Kasumi-1 (cell line): ENCODE measurements at places on chromosomes 7 and 10.
A peak's percentile ranks its signal among the peaks of the same experiment; 100 is the strongest.

DNA sequence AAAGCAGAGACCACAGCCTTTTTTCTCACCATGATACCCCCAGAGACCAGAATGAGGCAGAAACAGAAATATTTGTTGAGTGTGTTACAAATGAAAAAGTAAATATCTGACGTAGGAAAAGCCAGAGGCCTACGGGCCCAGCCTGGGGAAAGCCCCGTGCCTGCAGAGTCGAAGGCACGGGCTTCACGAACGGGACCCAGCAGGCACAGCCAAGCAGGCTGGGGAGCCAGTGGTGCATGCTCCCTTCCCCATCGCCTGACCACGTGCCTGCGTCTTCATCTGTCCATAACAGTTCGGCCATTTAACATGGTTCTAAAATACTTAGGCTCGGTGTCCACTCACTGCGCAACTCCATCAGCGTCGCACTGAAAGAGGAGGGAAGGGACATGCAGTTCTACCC lies 50.8 kb downstream of the SLIT1 start:
- DNase-seq, result no peak

GRCh38 chr10:119161680-119162451 lies 3.6 kb downstream of the SFXN4 start:
- no peak for DNase-seq

- no peak for DNase-seq
Observed at GRCh38 chr10:26805567-26806245, 55.1 kb downstream of the ABI1 start.

GRCh38 chr10:21207852-21208646 lies 310.9 kb upstream of the NEBL start:
- no peak for DNase-seq

GRCh38 chr10:123751342-123752134 lies 85.4 kb downstream of the GPR26 start:
- DNase-seq, result no peak

- DNase-seq, result no peak
Observed at GRCh38 chr7:31022726-31023125, 29.4 kb upstream of the ADCYAP1R1 start.

DNA sequence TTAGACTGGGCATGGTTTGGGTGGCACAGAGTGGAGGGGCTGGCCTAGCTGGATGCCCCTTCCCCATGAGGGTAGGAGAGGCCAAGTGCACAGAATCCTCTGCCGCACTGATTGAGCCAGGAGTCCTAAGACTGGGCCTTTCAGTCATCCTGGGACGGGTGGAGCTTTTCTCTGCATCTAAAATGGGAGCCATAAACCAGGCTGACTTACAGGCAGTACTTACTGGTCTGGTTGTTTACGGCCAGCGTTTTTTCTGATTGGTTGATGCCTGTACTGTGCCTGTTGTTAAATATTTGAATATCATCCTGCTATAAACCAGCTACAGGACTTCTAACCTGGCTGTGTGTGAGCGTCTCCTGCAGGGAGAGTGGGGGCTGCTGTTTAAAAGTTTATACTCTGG lies 107.8 kb downstream of the CDH23 start:
- DNase-seq, result no peak

DNA sequence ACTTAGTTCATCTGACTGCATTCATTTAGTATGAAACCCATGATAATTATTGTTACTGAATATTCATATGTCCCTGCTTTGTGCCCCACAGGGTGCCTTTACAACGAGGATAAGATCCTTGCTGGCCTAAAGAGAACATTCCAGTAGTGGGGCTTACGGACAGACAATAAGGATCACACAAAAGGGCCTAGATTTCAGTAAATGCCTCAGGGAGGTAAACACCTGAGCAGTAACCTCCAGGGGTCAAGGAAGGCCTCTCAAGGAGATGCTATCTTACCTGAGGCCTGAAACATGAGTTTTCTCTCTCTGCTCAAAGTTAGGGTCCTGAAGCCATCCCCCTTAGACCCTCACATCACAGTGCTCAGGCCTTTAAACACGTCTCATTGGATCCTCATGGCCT lies 228.7 kb downstream of the TCF7L2 start:
- no peak for DNase-seq

DNA sequence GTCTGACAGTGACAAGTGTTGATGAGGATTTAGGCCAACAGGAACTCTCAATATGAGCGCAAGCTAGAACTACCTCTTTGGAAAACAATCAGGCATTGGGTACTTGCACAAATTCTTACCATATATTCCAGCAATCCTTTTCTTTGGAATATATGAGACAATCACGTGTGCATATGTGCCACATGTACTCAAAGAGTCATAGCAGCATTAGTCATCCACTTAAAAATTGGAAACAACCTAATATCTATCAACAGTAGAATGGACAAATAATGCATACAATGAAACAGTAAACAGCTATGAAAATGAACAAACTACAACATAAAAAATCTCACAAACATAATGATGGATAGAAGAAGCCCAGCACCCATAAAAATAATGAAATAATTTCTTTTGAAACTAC lies 179.7 kb downstream of the GLI3 start:
- DNase-seq, result no peak

DNA sequence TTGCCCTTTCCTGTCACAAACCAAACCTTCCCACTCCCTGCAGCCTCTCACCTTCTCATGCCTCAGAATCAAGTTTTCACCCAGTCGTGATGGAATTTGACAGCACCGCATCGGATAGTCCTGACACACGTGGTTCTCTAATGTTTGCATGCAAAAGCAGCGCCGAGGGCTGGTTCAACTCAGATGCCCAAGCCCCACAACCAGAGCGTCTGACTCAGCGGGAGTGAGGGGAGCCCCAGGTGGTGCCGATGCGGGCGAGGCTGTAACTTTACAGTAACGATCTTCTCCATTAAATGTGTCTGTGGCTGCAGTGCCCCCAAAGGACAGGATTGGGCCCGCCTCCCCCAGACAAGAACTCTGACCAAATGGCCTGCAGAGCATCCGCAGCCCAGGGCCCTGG lies 284.5 kb downstream of the CELF2 start:
- no peak for DNase-seq

- no peak for DNase-seq
Observed at GRCh38 chr10:131844529-131845084, 56.2 kb upstream of the PPP2R2D start.

DNA sequence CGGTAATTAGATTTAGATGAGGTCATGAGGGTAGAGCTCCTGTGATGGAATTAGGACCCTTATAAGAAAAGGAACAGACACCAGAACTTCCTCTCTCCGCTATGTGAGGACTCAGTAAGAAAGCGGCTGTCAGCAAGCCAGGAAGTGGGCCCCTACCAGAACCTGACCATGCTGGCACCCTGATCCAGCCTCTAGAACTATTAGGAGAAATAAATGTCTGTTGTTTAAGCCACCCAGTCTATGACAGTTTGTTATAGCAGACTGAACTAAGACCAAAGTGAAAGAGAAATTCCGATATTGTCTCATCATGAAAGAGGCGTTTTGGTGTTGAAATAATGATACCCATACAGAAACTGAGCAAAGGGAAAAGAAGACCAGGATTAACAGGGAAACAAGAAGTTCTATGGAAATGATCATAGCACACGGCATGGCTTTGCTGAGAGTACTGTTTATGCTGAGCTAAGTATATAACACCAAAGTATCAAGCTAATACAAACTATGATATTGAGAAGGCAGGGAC lies 9.2 kb downstream of the CLEC2L start:
- DNase-seq, result no peak

DNA sequence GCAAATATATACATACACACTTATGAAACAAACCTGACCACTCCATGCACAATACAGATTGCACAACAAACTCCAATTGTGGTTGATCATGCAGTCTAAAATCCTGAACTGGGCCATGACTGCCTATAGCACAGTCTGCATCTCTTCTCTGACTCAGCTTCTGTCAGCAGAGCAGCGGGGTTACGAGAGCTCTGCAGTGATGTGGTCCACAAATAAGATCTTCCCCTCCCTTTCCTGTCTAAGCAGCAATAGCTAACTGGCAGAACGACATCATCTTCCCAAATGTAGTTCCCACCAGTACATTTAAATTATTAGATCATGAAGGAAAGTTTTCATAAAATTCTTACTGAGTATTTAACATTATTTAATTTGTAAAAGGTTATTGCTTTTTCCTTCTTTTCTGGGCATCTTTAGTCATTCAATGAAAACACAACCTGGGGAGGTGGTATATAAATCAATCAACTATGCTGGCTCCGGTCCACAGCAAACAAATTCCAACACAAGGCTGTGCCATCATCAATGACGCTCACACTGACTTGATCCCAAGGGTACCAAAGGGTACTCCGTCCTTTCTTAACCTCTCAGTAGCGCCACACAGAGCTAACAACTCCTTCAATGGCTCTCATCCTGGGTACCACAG lies 17.1 kb downstream of the ARHGAP21 start:
- peak; percentile 94 for DNase-seq

DNA sequence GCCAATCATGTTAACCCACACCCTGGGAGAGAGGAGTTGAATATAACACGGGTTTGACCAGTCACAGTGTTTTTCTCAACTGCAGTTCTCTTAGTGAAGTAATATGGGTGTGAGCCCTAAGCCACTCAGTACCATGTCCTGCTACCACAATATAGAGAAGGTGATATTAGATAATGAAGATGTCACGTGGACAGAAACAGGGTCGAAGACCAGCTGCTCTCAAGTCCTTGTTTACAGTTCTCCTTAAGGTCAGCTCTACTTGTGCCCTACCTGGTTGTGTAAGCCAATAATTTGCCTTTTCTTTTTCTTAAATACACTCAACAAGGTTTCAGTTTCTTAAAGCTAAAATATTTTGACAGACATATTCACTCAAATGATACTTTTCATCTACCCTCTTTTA lies 128.3 kb upstream of the POT1 start:
- no peak for DNase-seq

DNA sequence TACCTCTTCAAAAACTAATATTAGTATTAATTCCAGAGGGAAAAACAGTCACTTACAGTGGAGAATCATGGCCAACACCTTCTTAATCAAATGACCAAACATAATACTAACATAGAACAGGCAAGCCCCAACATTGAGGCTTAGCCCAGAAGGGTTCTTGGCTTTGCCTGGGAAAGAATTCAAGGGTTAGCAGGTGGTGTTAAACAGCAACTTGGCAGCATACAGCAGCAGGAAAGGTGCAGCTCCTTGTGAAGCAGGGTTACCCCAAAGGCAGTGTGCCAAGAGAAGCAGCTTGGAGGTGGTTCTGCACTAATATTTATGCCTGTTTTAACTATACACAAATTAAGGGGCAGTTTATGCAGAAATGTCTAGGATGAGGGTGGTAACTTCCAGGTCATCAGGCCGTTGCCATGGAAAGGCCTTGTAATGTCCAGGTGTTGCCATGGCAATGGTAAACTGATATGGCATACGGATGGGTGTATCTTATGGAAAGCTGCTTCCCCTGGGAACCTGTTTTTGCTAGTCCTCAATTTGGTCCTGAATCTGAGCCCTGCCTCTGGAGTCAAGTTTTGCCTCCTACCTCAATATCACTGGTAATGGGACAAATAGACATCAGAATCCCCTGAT lies 27.2 kb upstream of the BEND7 start:
- DNase-seq, result no peak

- DNase-seq, result no peak
Observed at GRCh38 chr10:20363684-20364083, 533.4 kb downstream of the NEBL start.

DNA sequence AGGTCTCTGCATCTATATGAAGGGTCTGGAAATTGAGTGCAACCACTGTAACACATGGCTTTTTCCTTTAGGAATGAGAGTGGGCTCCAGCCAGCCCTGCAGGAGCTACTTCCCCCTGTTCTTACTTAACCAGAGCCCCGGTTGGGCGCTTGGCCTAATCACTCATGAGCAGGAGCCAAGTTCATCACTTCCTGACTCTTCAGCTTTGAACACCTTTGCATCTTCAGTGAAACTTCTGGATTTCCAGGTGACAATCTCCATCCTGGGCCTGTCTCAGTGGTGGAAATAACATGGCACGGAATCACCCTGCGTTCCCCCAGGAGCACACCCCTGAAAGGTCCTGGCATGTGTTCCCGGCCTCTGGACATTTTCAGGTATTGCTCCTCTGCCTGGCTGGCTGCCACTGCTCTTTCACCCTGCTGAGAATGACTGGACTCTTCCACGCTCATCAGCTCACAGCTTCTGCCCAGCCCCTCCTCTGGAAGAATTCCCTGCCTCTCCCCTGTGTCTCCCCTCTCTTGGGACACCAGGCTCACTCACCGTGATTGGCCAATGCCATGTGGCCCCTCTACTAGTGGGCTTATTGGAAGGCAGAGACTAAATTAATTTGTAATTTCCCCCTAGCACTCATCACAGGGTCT lies 229.1 kb upstream of the GRB10 start:
- DNase-seq, result no peak

- no peak for DNase-seq
Observed at GRCh38 chr7:12815871-12816270, 128.4 kb downstream of the ARL4A start.

DNA sequence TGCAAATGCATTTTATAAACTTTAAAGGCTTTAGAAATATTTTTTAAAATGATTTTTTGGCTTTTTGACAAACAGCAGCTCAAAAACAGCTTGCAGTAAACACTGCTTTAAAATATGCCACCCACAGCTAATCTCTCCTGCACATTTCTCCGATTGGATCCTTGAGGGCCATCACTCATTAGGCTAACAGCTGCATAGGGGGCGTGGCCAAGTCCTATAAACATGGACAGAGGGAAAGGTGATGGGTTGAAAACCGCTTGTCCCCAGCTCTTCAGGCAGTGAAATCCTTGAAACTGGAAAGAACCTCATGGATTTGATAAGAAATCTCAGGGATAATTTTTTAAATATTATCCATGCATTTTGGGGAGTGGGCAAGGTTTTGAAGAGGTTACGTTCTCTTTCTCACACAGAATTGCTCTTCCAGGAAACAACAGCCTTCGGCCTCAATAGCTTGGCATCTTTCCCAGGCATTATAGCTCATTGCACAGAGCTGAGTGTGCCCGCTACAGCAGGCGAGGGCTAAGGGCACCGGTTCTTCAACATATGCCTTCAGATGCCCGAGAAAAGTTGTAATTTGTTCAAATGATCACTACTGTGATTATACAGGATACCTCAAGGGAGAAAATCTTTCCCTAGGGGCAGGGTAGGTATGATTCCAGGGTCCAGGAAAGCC lies 1.7 kb downstream of the PLEKHS1 start:
- DNase-seq, result no peak

DNA sequence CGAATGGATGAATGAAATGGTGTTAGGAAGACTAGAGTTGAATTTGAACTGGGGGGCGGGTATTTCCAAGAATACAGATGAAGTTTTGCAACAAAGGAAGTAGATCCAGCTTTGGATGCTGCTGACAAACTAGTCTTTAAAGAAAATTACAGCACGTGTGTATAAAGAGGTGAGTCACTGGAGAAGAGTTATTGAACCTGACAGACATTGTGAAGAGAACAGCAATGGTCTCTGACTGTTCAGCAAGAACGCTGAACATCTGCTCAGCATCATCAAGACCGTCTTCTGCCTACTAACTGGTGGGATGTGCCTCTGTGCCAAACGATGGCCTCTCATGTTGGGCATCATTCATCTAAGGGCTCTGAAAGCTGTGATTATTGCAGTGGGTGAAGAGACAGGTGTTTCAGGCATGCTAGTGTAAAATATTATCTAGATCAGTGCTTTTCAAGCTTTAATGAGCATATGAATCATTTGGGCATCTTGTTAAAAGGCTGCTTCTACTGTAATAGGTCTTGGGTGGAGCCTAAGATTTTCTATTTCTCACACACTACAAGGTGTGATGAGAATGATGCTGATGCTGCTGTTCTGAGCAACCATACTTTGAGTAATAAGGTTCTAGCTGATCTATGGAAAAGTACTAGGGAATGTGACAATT lies 291.3 kb downstream of the PTEN start:
- DNase-seq, result no peak

GRCh38 chr10:33965795-33966581 lies 631.5 kb upstream of the NRP1 start:
- DNase-seq, result peak; percentile 73

- peak; percentile 19 for DNase-seq
Observed at GRCh38 chr10:114045136-114046086, 1.7 kb downstream of the ADRB1 start.
